ENCODE measurements at places on chromosomes 6 and 20. TPM values are rescaled to one million over a fixed set of nuclear protein-coding genes. Genes with fewer than 3 reads are reported as not detected.

RING1 gene
- polyA plus RNA-seq: 39.4 TPM

GRCh38 chr6:118981884-118982574 is 47.1 kb upstream of the MCM9 start:
- no peak for DNase-seq

- no peak for DNase-seq
These were observed 531 bp upstream of the CCN2 start for GRCh38 chr6:131951576-131952230.

OPRL1 gene
- polyA plus RNA-seq: 0.03 TPM

DNA sequence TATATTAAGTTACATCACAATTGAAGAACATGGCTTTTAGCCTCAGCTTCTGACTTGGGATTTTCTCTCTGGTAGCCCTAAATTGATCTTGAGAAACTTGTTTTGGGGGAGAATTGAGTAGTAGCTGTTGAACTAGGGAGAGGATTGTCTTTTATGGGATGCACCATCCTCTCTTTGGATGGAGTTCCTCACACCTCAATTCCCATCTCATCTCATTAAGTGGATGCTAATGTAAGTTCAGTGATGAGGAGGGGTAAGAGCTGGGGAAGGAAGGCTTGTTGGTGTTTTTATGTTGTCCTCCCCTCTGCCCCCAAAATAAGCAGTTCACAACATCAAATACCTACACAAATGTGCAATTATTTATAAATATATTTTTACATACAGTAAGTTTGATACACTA is 4.0 kb downstream of the GJA1 start:
- DNase-seq: no peak

SLC17A3 gene
- not detected for polyA plus RNA-seq

Data from psoas muscle (tissue), 8 donors.